ENCODE measurements at places on chromosomes 12 and 14. TPM values are rescaled to one million over a fixed set of nuclear protein-coding genes. Genes with fewer than 3 reads are reported as not detected.
A peak's percentile ranks its signal among the peaks of the same experiment; 100 is the strongest.

- peaks cover 45% of the 10 kb centered on the region for H3K4me1 ChIP-seq
- no peak overlapping the region for H3K27ac ChIP-seq
Observed at GRCh38 chr12:113231235-113232088, 10.2 kb downstream of the TPCN1 start.

GRCh38 chr12:92943482-92944250 lies 14.6 kb upstream of the EEA1 start:
- no peaks in the 10 kb centered on the region for H3K36me3 ChIP-seq
- peaks cover 2% of the 10 kb centered on the region for H3K27me3 ChIP-seq
- H3K4me3 ChIP-seq, result no peak overlapping the region
- DNase-seq, result no peak
- H3K4me1 ChIP-seq, result peaks cover 2% of the 10 kb centered on the region

DNA sequence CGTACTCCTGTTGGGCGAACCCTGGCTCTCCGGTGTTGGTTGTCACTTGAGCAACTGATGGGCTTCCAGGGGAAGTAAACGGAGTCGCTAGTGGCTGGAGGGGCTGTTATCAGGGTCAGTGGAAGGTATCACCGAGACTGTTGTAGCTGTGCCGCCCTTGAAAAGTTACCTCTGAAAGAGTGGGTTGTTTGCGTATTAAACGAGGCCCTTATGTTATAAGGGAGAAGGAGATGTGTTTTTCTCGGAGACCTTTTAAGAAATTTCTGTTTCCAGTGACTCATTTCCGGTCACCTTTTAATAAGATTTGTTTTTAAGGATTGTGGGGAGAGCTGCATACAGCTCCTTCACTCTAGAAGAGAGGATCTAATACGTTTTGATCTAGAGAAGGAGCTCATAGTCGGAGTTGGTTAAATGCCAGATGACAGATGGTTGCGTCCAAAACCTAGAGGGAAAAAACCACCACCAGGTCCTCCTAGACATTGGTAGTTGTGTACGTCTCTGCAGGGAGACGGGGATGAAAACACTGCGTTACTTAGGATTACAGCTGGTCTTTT lies 750 bp upstream of the DBX2 start:
- no peak for DNase-seq
- no peak overlapping the region for H3K27ac ChIP-seq
- no peak overlapping the region for H3K4me3 ChIP-seq
- peaks cover 47% of the 10 kb centered on the region for H3K27me3 ChIP-seq
- no peaks in the 10 kb centered on the region for H3K4me1 ChIP-seq

DNA sequence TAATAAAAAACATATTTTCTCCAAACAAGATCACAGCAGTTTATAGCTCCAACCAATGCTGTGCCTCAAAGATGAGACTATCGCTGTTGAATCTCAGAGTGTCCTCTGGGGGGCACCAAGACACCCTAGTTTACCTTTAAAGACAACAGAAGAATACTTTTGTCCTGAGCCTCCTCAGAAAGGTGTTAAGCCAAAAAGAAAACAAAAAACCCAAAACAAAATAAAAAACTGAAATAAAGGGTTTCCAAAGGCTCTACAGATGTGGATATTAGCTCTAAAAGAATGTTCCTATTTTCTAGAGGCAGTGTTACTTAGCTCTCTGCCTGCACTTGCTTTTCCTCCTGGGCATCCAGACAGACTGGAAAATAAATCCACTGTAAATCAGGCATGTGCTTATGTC lies 86.9 kb upstream of the TTC7B start:
- H3K27ac ChIP-seq, result peak overlapping the region; percentile 21
- peaks cover 30% of the 10 kb centered on the region for H3K4me1 ChIP-seq
- no peaks in the 10 kb centered on the region for H3K27me3 ChIP-seq
- DNase-seq, result peak; percentile 66
- H3K36me3 ChIP-seq, result peaks cover 44% of the 10 kb centered on the region

DNA sequence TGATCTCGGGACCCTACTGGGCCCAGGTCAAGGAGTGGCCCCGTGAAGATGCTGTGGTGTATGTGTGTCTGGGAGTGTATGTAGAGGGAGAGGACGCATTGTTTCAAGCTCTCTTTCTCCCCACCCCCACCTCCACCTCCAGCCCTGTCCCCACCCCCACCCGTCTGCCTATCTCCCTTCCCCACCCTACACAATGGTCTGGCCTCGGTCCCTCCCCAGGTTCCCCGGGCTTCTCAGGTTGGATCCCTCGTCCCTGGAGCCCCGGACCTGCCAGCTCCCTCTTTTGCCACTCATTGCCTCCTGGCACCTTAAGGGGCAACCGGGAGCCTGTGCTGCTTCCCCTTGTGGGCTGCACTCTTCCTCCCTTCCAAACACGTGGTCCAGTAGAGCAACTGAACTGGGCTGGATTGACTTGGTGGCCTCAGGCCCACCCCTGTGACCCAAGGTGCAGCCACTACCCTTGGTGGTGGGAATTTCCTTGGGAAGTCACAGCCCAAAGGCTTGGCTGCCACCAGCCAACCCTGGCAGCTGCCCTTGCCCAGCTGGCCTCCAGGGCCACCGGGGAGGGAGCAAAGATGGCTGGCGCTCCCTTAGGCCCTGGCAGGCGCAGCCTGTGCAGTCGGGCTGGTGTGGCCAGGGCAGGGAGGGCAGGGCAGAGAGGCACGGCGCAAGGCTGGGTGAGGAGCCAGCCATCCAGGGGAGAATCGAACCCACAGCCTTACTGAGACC lies 628 bp downstream of the VRTN start:
- H3K4me3 ChIP-seq, result no peak overlapping the region
- no peaks in the 10 kb centered on the region for H3K4me1 ChIP-seq
- no peak overlapping the region for H3K27ac ChIP-seq
- H3K36me3 ChIP-seq, result no peaks in the 10 kb centered on the region
- H3K27me3 ChIP-seq, result peaks cover 17% of the 10 kb centered on the region
- DNase-seq, result no peak

DNA sequence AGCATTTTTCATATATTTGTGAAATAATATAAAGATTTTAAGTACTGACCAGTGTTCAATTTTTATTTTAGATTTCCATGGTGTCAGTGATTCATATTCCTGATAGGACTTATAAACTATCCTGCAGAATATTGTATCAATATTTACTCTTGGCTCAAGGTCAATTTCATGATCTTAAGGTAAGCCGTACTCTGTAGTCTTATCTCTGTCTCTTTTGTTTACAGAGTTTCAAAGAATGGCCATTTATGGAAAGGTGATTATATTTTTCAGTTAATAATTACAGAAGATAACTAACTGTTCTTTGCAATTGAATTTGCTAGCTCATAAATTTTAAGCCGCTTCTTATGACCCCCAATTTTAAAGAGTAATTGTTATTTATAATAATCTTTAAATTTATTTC lies 27.9 kb downstream of the CGRRF1 start:
- H3K27me3 ChIP-seq, result no peaks in the 10 kb centered on the region
- H3K36me3 ChIP-seq, result peaks cover 4% of the 10 kb centered on the region
- DNase-seq, result no peak

GRCh38 chr14:81427348-81428058 lies 27.4 kb upstream of the STON2 start:
- no peaks in the 10 kb centered on the region for H3K36me3 ChIP-seq
- no peak overlapping the region for H3K4me3 ChIP-seq
- DNase-seq, result no peak

The GLS2 gene
- total RNA-seq, result 0.33 TPM

The TAPBPL gene
- total RNA-seq, result 45.0 TPM

The RPL36AL gene
- 330 TPM for total RNA-seq

The RBP5 gene
- 0.86 TPM for total RNA-seq
